ENCODE measurements at places on chromosomes 5 and 9. TPM values are rescaled to one million over a fixed set of nuclear protein-coding genes. Genes with fewer than 3 reads are reported as not detected.

GRCh38 chr5:149860801-149861322 is 83.7 kb downstream of the PDE6A start:
- no peak for DNase-seq

DNA sequence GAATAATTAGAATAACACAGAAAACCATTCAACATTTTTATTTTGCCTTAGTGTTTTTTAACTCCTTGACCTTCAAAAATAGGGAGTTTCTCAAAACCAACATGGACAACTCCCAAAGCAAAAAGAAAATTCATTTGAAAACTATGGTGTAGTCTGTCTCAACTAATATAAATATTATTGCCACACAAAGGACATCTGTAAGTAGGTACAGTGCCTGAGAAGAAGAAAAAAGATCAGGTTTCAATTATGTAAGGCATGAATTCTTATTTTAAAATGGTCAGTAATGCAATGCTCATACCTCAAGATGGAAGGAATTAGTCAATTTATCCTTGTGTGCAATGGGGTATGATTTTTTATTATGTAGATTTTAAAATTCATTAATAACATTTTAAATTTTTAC is 109.6 kb upstream of the CNTLN start:
- DNase-seq: no peak

DNA sequence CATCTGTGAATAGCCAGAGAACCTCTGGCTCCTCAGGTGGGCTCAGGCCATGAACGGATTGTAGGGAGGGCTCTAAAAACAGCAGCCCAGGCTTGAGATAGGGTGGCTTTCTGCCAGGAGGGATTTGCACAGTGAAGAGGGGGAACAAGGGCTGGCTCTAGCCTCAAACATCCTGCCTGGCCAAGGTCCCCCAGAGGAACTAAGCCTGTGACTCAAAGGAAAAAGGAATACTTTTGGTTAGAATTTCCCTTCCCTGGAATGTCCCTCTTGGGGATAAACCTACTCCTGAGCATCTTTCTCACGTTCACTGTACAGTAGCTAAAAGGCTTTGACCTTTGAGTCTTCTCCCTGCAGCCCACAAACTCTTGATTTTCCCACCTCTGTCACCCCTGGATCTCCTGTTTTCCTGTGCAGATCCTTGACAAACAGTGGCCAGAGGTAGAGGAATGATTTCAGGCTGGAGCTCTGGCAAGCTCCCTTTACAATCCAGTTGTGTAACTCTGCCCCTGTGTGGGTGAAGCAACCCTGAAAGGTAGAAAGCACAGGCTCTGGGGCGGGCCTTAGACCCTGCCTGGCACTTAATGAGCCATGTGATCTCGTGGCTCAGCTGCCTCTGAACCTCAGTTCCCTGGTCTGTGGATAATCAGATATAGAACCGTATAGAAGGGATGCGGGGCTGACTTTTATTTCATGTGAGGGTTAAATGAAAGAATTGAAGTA is 17.4 kb downstream of the SEC61B start:
- DNase-seq: no peak

GRCh38 chr5:149002053-149002452 is 60.8 kb downstream of the SH3TC2 start:
- peak; percentile 64 for DNase-seq

Gene LYRM7
- 24.2 TPM for total RNA-seq
